Chondrocyte (in vitro differentiated cells): ENCODE measurements at places on chromosomes 16 and 17. TPM values are rescaled to one million over a fixed set of nuclear protein-coding genes. Genes with fewer than 3 reads are reported as not detected.

DNA sequence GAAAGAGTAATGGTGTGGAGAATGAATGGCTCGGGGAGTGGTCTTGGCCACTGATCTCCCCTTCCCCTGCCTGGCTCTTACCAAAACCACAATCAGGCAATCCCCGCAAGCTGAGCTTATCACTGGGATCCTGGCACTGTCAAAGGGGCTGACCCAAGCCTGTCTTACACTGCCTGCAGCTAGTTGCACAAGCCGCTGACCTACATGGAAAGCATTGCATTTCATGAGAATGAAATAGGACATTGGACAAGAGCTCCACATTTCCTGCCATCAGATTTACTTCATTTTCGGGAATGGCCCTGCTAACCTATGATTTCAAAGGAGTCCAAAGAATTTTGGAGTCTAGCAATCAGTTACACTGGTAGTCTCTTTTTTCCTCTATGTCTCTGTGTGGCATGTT lies 146.4 kb downstream of the PCTP start:
- H3K4me3 ChIP-seq, result no peak overlapping the region
- H3K4me1 ChIP-seq, result no peaks in the 10 kb centered on the region
- no peak for DNase-seq
- no peaks in the 10 kb centered on the region for H3K27me3 ChIP-seq
- H3K27ac ChIP-seq, result no peak overlapping the region

DNA sequence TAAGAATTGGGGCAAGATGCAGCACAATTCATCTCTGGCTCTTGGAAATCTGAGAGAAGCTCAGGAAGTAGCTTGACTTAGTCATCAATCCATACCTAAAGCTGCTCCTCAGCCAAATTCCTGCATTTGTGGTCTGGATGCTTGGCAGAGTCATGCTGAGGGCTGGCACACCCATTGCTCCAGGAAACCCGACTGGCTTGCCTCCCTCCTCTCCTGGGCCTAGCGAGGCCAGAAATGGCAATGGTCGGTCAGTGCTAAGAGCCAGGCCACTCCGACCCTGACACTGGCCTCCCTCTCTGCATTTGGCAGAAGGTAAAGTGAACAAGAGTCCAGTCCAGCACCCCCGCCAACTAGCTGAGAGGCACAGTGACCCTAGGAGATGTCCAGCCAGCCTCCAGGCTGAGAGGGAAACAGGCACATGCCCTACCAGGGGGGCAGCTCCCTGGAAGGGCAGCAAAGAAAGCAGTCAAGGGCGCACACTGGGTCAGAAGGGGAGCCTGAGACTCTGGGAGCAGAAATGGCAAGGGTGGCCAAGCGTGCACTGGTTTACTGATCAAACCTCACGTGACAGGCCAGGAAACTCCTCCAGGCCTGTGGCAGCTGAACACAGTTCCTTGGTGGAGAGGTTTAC lies 10.0 kb downstream of the POLDIP2 start:
- H3K36me3 ChIP-seq, result peaks cover 35% of the 10 kb centered on the region
- peak overlapping the region; percentile 92 for H3K27ac ChIP-seq
- no peaks in the 10 kb centered on the region for H3K27me3 ChIP-seq
- peaks cover 32% of the 10 kb centered on the region for H3K4me1 ChIP-seq
- H3K4me3 ChIP-seq, result no peak overlapping the region

- peaks cover 2% of the 10 kb centered on the region for H3K27me3 ChIP-seq
- peaks cover 23% of the 10 kb centered on the region for H3K4me1 ChIP-seq
- peak; percentile 42 for DNase-seq
- no peak overlapping the region for H3K27ac ChIP-seq
Observed at GRCh38 chr17:79057737-79058385, 16.8 kb upstream of the ENGASE start.

DNA sequence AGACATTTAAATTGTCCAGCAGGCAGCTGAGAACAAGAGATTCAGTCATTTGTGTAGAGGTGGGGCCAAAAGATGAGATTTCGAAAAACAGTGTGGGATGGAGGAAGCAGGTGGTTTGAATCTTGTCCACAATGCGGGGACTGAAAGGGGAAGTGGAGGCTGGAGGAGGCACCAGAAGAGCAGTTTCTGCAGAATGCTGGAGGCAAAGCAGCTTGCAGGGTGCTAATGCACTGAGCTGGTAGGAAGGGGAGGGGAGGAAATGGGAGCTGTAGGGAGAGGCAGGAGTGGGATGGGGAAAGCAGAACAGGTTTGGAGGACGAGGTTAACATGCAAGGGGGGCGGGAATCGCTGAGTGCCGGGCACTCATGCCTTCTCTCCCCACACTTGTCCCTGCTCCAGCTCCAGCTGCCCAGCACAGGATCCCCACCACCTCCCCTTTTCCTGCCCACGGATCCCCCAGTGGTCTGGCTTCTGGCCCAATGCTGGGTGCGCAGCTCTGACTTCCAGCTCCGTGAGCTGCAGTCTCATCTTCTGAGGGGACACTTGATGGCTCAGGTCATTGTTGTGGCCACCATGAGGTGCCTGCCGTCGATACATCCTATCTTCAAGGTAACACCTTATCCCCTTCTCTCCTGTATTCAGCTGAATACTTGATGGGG lies 9.4 kb downstream of the C17orf100 start:
- H3K36me3 ChIP-seq, result peaks cover 2% of the 10 kb centered on the region
- H3K27ac ChIP-seq, result no peak overlapping the region
- no peak overlapping the region for H3K4me3 ChIP-seq
- DNase-seq, result no peak

GPR139 gene
- not detected in 3 replicates for total RNA-seq

DNA sequence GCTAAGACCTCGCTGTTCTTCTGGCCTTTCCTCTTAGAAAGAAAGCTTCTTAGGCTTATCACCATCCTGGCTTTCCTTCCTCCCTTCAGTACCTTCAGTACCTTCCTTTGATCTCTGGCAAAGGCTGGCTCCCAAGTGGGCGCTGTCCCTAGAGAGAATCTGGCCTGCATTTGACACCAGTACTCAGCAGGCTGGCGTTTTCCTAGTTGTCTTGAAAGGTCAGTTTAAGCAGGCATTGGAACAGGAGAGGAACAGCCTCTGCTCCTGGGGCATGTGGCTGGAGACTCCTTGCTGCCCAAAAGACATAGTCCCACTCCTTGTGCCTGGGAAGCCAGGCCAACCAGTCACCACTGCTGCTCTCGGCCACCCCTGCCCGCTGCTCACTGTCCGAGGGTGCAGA lies 34.1 kb downstream of the TMEM238L start:
- no peaks in the 10 kb centered on the region for H3K4me1 ChIP-seq
- peak; percentile 34 for DNase-seq
- peaks cover 6% of the 10 kb centered on the region for H3K36me3 ChIP-seq
- no peak overlapping the region for H3K27ac ChIP-seq

SGSH gene
- 42.6 to 45.4 TPM (median 44.7 TPM) in 3 replicates for total RNA-seq

- H3K4me3 ChIP-seq, result peak overlapping the region; percentile 2
- DNase-seq, result no peak
- peaks cover 10% of the 10 kb centered on the region for H3K4me1 ChIP-seq
- H3K36me3 ChIP-seq, result no peaks in the 10 kb centered on the region
- H3K27ac ChIP-seq, result peak overlapping the region; percentile 61
Observed at GRCh38 chr17:36149296-36149820, 27.1 kb downstream of the TBC1D3B start.

CACNG5 gene
- total RNA-seq, result not detected in 3 replicates

SPATA32 gene
- not detected in 3 replicates for total RNA-seq

DNA sequence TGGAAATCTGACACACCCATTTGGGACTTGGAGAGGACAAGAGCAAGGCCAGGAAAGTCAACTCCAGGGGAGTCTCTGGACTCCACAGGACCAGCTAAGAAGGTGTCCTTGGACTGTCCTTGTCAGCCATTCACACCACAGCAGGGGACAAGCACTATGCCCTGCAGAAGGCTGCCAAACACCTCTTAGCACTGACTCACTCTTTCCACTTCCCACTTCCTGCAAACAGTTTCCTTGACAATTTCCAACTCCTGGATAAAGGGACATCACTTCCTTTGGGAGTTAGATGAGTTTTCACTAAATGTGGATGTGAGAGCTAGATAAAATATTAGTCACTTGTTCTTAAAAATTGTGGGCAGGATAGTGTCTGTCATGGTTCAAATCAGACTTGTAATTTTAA lies 37.8 kb upstream of the BCAR1 start:
- peaks cover 12% of the 10 kb centered on the region for H3K4me1 ChIP-seq
- H3K4me3 ChIP-seq, result no peak overlapping the region
- peaks cover 17% of the 10 kb centered on the region for H3K36me3 ChIP-seq
- no peak for DNase-seq
- H3K27ac ChIP-seq, result no peak overlapping the region

GRCh38 chr17:42438600-42439567 lies 15.8 kb upstream of the CAVIN1 start:
- no peak overlapping the region for H3K27ac ChIP-seq
- no peaks in the 10 kb centered on the region for H3K36me3 ChIP-seq
- H3K4me3 ChIP-seq, result no peak overlapping the region
- peaks cover 11% of the 10 kb centered on the region for H3K4me1 ChIP-seq
- H3K27me3 ChIP-seq, result no peaks in the 10 kb centered on the region

TBC1D3H gene
- not detected in 3 replicates for total RNA-seq

SULT1A1 gene
- 1.1 to 4.9 TPM (median 2.2 TPM) in 3 replicates for total RNA-seq

DNA sequence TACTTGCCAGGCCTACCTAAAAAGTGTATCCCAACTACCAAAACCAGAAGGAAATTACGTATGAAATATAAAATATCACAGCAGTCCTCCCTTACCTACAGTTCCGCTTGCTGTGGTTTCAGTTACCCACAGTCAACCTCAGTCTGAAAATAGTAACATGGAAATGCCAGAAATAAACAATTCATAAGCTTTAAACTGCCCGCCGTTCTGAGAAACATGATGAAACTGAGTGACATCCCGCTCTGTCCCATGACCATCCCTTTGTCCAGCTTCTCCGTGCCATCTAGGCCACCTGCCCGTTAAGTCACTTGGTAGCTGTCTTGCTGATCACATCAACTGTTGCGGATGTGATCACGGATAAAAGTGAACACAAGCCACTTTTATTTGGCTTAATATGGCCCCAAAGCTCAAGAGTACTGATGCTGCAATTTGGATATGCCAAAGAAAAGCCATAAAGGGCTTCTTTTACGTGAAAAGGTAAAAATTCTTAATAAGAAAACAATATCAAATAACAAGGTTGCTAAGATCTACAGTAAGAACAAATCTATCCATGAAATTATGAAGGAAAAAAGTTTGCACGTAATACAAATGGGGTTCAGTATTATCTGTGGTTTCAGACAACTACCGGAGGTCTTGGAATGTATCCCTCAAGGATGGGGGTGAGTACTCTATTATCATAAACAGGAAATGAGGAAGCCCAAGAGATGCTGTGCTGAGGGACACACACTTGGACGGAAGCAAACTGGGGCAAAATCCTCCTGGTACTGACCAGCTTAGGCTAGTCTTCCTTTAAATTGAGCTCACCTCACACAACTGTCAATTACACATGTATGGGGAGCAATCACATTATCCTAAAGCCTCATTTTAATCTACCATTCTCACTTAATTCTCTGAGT lies 8.2 kb downstream of the USP22 start:
- peaks cover 79% of the 10 kb centered on the region for H3K4me1 ChIP-seq
- no peaks in the 10 kb centered on the region for H3K36me3 ChIP-seq
- no peak for DNase-seq

- H3K4me3 ChIP-seq, result no peak overlapping the region
- no peak overlapping the region for H3K27ac ChIP-seq
- no peaks in the 10 kb centered on the region for H3K4me1 ChIP-seq
- no peak for DNase-seq
Observed at GRCh38 chr17:45826919-45827588, 17.6 kb upstream of the SPPL2C start.

ODAD4 gene
- total RNA-seq, result 0.70 to 0.99 TPM (median 0.77 TPM) in 3 replicates

DNA sequence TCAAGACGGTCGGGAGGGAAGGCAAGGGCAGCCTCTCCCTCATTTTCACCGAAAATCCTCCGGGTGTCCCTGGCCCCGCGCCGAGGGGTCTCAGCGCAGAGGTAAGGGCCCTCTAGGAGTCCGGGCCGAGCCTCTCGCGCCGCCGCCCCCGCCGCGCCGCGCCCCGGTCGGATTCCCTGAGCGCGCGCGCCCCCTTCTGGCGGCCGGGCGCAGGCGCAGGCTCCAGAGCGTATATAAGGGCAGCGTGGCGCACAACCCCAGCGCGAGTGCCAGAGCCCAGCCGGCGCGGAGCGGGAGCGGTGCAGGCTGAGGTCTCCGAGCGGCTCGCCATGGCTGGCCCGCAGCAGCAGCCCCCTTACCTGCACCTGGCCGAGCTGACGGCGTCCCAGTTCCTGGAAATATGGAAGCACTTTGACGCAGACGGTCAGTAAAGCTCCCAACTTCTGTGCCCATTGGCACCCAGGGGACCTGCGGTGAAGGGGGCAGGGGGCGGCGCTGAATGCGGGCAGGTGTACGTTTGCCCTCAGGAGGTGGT lies at the start of gene CALB2:
TSS of gene CALB2 (plus strand) at position 260 of the 535 bp plus-strand sequence. CDS start at position 330, 70 bp downstream.
- no peaks in the 10 kb centered on the region for H3K36me3 ChIP-seq
- no peak within 1 kb of the TSS for H3K27ac ChIP-seq
- peaks cover 29% of the 10 kb centered on the region for H3K27me3 ChIP-seq
